ENCODE measurements at places on chromosomes 7 and 10.

DNA sequence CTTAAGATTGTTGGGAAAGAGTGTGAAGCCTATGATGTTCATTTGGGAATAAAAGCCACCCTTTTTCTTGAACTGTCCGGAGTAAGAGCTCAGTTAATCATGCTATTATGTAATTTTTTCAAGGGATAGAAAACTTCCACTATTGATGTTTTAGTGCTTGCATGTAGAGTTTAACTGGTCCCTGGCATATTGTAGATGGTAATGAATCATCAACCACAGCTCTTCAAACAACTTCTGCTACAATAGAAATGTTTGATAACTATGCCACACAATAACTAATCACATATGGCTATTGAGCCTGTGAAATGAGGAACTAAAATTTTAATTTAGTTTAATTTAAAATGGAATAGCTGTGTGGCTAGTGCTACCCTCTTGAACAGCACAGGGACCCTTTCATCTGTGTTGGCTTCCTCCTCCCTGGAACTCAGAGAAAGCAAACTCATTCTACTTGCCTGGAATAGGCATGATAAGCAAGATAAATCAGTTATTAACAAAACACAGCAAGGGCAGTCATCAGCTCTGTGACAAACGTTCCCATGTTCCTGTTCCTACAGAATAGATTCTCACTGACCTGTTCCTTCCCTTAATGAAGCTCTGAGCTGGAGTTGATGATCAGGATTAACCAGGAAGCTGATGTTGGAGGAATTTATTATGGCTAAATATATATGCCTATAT, 4.9 kb upstream of the SRI start:
- peak; percentile 88 for DNase-seq

- DNase-seq, result no peak
These were observed 7.1 kb downstream of the UBE2D1 start for GRCh38 chr10:58341947-58342346.

DNA sequence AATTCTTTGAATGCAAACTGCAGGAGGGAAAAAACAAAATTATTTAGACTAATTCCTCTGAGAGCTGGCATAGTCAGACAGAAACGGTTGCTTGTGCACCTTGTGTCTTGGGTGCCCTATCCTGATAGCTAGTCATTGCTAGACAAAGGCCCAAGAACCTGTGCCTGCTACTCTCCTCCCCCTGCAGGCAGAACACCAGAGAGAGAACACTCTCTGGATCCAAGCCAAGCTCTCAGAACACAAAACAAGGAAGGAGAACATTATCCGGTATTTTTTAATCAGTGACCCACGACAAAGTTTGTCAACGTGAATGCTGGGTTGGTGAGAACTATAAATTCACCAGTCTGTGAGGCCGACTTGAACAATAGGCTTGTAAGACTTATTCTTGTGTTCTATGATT, 18.8 kb upstream of the PPP1R9A start:
- peak; percentile 32 for DNase-seq

DNA sequence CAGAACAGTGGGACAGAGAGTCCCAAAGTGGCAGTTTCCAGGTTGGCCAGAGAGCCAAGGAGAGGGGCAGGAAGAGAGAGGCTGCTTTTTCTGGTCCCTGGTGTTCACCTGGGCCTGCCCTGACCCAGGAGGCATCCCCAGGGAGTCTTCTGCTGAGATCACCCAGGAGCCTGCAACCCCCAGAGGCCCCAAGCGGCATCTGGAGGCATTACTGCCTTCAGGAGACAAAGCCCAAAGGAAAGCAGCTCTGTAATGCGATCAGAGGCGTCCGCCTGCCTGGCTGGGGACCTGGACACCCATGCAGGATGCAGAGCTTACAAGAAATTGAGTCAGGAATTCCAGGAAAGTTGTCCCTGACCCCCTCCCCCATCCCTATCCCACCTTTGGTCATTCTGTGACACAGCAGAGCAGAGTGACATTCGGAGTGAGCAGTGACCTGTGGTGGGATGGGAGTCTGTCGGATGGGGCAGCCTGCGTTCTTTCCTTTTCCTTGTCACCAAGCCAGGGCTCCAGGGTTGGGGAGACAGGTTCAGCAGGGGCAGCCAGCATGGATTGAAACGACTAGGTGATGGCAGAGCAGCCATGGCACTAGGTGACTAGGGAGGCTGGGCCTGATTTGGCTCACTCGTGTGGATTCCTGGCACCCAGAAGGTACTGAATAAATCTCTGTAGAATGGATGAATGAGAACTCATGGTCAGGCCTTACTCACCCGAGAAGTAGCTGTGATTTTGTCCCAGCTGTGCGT, 10.4 kb downstream of the UNC5B start:
- DNase-seq, result peak; percentile 25

- DNase-seq, result no peak
These were observed 23.7 kb upstream of the CDH23 start for GRCh38 chr10:71372882-71373495.

GRCh38 chr7:102320181-102320580, 33.5 kb downstream of the SH2B2 start:
- no peak for DNase-seq

DNA sequence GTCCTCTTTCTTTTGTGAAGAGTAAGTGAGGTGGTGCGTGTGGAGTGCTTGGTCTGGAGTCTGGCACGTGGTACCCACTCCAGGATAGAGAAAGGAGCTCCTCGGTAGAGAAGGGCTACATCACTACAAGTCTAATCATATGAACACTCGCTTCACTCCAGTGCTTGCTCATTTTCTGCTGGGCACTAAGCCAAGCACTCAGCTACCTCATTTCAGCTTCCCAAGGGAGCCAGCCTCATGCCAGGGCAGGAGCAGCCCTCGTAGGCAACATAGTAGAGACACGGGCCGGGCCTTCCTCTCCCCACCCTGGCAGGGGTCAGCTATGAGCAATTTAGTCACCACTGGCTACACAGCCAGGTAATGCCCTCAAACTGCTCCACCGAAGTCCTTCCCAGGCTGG, 11.4 kb upstream of the HSPA12A start:
- DNase-seq, result peak; percentile 84

DNA sequence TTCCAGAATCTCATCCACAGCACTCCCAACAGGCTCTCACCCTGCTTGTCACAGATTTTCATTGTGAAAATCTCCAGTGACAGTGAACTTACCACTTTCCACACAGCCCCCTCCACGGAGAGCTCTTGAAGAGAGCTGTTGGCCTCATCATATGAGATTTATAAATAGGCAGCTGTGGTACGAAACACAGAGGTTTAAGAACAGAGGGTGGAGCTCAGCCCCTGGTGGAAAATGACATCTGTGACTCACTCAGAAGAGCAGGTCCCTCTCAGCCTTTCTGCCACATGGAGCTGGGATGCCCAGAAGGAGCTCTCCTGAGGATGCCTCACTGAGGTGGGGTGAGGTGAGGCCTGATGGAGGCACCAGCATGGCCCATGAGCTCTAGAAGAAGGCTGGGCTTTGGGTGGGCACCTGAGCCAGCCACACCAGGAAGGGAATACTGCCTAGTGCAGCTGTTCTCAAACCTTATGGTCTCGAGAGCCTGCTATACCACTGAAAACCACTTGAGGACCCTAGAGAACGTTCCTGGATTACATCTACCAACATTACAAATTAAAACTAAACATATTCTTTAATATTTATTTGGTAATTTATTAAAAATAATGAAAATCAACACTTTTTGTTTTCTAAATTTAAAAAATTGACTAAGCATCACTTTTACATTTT, 25.8 kb upstream of the EEPD1 start:
- no peak for DNase-seq

DNA sequence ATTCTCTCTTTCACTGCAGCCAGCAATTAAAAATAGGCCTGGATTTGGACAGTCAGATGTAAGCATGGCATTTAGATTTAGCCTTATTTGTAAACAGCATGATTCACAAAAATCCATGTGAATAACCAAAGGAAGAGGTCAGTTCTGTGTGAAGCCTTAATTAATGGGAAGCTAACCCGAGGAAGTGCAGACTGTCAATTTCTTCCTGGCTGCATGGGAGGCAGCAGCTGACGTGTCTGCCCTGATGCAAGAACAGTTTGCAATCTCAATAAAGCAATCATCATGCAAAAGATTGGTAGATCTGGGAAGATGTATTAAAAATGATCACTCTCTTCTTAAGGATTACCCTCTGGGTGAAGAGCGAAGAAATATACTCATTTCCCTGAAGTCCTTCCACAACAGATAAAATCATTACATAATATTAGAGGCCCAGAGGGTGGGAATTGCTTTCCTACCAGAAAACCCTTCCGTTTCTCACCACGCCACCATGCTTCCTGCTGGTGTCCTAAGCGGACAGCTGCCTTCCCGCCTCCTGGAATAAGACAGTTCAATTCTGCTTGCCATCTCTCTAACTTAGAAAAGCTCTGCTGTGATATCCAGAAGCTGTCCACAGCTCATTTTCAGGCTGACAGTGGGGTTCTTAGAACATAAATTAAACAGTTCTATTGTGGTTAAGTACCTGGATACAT, 526.7 kb upstream of the NRP1 start:
- DNase-seq, result no peak

DNA sequence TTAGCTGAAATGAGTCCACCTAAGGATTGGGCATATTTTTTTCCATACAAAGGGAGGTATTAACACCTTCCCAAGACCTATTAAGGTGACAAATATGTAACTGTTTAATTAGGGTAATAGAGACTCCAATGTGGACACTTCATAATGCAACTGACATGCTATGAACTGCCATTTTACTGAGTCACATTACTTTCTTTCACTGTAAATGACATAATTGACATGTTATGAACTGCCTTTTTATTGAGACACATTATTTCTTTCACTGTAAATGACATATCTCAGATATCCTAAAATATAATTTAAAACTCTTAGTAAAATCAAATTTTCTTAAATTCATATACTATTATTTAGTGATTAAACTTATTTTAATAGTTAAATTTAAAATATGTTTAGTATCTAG, 528.8 kb upstream of the PCDH15 start:
- peak; percentile 38 for DNase-seq
